Liver (tissue), 10 donors: ENCODE measurements at places on chromosomes 5 and 9. TPM values are rescaled to one million over a fixed set of nuclear protein-coding genes. Genes with fewer than 3 reads are reported as not detected.

DNA sequence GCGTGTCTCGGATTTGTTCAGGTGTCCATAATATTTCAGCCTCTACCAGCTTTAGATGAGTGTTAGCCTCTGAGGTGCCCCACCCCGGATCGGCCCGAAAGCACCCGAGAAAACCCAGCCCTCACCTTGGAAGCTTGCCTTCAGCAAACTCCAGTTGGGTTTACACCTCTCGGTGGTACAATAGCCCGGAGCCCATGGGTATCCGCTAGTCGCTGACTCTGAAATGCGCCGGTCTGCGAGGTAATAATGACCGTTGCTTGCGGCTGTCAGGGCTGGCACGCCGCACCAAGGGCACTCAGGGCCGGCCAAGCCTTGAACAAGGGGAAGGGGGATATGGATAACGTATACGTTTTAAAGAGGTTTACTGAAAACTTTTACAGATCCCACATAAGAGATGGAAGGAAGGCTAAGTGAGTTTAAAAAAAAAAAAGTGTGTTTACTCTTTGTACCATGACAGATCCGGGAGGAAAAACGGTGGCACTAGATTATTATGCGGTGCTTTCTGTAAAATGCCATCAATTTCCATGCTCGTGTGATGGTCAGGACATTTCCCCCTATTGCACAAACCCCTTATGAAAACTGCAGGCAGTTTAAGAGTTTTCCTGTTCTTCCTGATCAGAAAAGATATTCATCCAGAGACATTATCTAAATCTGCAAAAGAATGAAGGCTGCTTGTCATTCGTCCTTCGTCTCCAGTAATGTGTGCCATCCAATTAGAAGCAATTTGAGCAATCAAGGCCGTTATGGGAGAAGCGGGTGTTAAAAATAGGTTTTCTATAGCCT lies 124.2 kb downstream of the TMEM161B start:
- no peak for DNase-seq
- no peaks in the 10 kb centered on the region for H3K36me3 ChIP-seq
- H3K27me3 ChIP-seq: no peaks in the 10 kb centered on the region

GRCh38 chr5:103128202-103128601 lies 8.1 kb downstream of the PPIP5K2 start:
- peaks cover 2% of the 10 kb centered on the region for H3K36me3 ChIP-seq
- no peaks in the 10 kb centered on the region for H3K27me3 ChIP-seq
- DNase-seq: no peak
- H3K4me1 ChIP-seq: peaks cover 6% of the 10 kb centered on the region

- DNase-seq: no peak
- no peaks in the 10 kb centered on the region for H3K27me3 ChIP-seq
- no peak overlapping the region for H3K4me3 ChIP-seq
- H3K4me1 ChIP-seq: no peaks in the 10 kb centered on the region
Measured at GRCh38 chr9:95336281-95336680, 18.8 kb upstream of the FANCC start.

GRCh38 chr9:93119953-93120845 lies 13.9 kb downstream of the NINJ1 start:
- peak overlapping the region; percentile 83 for H3K27ac ChIP-seq
- DNase-seq: peak; percentile 75
- H3K36me3 ChIP-seq: peaks cover 17% of the 10 kb centered on the region
- no peaks in the 10 kb centered on the region for H3K27me3 ChIP-seq
- H3K4me3 ChIP-seq: no peak overlapping the region

GRCh38 chr5:27208051-27208450 lies 169.7 kb upstream of the CDH9 start:
- no peak for DNase-seq
- no peak overlapping the region for H3K4me3 ChIP-seq
- H3K36me3 ChIP-seq: no peaks in the 10 kb centered on the region
- H3K4me1 ChIP-seq: no peaks in the 10 kb centered on the region
- H3K27me3 ChIP-seq: no peaks in the 10 kb centered on the region

GRCh38 chr9:77807281-77807683 lies 159.2 kb upstream of the GNA14 start:
- H3K4me3 ChIP-seq: no peak overlapping the region
- H3K36me3 ChIP-seq: no peaks in the 10 kb centered on the region
- peaks cover 1% of the 10 kb centered on the region for H3K4me1 ChIP-seq
- H3K27me3 ChIP-seq: no peaks in the 10 kb centered on the region

DNA sequence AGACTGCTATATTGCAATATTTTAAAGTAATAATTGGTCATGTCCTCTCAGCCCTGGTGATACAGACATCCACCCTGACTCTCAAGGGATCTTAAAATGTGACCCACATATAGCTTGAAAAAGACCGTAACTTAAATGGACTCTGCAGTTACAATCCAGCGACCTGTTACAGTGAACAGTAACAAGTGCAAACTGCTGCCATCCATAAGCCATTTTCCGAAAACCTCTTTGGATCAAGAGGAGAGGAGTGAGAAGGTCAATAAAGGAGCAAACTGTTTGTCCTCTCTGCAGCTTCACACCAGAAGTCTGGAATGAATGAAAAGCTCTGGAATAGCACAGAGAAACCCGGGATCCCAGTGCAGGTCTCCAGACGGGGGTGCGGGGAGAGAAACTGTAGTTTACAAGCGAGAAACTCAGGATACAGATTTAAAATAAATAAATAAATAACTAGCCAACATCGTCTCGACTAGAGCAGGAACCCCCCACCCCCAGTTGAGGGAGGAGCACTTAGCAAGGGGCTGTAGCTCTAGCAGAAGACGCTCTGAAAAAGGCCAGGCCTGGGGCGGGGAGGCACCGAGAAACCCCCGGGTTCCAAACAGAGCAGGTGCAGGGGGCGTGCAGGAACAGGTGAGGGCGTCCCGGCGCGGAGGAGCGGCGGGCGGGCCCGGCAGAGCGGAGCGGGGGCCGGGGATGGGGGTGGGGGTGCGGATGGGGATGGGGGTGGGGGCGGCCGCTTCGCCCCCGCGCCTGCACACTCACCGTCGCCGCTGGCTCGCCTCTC lies 572 bp downstream of the ZDHHC21 start:
- H3K27me3 ChIP-seq: no peaks in the 10 kb centered on the region
- peak; percentile 42 for DNase-seq
- H3K4me1 ChIP-seq: peaks cover 2% of the 10 kb centered on the region
- H3K27ac ChIP-seq: no peak overlapping the region

CA9 gene
- 0.47 TPM for total RNA-seq

IFNB1 gene
- not detected for total RNA-seq

ADRB2 gene
- 4.0 TPM for total RNA-seq

GAS1 gene
- 1.1 TPM for total RNA-seq

C5orf34 gene
- total RNA-seq: 0.59 TPM

EFNA5 gene
- 0.50 TPM for total RNA-seq

DBH gene
- 0.37 TPM for total RNA-seq
